Hematopoietic multipotent progenitor cell (in vitro differentiated cells): ENCODE measurements at places on chromosomes 1 and 21. TPM values are rescaled to one million over a fixed set of nuclear protein-coding genes. Genes with fewer than 3 reads are reported as not detected.

CD55 gene
- 40.7 TPM for total RNA-seq

CCSAP gene
- total RNA-seq = 3.0 TPM

GJA5 gene
- total RNA-seq = not detected

PRAMEF1 gene
- total RNA-seq = not detected
